ENCODE measurements at places on chromosomes 1 and 21. TPM values are rescaled to one million over a fixed set of nuclear protein-coding genes. Genes with fewer than 3 reads are reported as not detected.

- no peak for DNase-seq
Measured at GRCh38 chr1:164265232-164265631, 293.8 kb upstream of the PBX1 start.

GRCh38 chr1:154154534-154155191 is at the start of gene NUP210L:
NUP210L (minus strand) TSS chr1:154155073.
- DNase-seq, result peak; percentile 66

DNA sequence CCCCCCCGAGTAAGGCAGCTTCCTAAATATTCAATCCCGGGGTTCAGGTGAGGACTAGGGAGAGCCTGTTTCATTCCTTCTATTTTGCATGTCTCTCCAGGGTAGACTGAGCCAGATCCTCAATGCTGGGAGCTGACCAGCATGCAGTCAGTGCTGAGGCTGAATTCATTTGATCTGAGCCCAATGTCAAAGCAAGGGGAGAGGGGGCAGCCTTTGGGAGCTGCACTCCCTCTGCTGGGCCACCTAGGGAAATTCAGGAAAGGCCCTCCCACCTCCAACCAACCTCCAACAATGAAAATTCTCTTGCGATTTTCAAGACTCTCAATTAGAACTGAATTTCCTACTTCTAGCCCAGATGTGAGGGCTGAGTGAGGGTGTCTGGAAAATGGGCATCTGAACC is 371.2 kb downstream of the NPHP4 start:
- peak; percentile 14 for DNase-seq

DNA sequence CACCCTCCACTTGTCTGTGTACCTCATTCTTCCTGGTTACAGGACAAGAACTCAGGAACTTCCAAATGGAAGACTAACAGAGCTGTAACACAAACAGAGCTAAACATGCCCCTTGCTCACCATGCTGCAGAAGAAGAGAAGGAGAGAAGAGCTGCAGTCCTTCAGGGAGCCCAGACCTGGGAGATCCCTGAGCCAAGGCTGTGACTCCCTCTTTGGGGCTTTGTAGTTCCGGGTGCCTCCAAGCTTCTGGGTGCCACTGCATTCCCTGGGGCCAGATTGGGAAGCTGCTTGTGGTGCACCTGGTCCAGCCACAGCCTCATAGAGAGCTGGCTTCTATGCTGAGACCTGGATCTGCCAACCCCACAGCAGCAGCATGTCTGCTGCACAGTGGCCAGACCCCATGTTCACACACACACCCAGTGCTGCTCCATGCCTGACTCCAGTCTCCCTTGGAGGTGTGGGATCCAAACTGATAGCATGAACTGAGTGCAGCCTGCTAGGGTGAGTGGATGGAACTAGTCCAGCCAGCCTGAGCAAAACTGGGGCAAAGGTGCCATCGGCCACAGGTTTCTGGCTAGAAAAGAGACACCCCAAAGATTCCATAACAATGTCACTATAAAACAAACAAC is 263.0 kb upstream of the NRIP1 start:
- no peak for DNase-seq

- no peak for DNase-seq
Measured at GRCh38 chr1:203625628-203626019, 1.0 kb upstream of the ATP2B4 start.

GRCh38 chr1:113581323-113581722 is 178.0 kb downstream of the PHTF1 start:
- DNase-seq, result no peak

DNA sequence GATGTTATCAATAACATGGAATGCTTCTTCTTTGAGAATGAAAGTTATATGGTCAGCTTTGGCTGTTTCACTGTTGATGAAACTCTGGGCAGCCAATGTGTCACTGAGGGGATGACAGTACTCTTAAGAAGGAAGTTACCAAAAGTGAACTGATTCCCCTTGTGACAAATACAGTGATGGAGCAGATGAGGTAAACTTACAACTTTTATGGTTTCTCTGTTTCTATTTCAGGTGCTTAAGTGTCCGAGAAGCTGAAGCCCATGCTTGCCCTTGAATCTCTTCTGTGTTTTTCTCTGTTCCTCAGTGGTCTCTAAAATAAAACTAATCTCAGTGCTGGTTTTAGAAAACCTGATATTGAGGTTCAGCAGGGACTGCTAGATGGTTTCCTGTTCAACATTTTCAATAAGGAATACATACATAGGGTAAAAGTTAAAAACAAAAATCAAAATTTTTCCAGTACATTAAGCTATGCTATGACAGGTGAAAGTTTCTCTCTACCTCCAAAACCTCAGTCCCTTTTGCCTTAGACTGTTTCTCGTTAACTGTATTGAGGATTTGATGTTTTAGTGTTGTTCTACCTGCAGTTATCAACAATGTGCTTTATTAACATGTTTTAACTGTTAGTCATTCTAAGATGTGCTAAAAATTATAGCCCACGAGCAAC is 454.4 kb upstream of the ADGRL4 start:
- no peak for DNase-seq

GRCh38 chr21:14545906-14546480 is at the start of gene SAMSN1:
SAMSN1 (minus strand) TSS chr21:14546315; CDS start chr21:14546261, 54 bp downstream.
- no peak for DNase-seq

AMPD1 gene
- total RNA-seq, result not detected

Data from thyroid gland (tissue), 4 donors.